Esophagus squamous epithelium (tissue), 5 donors: ENCODE measurements at places on chromosomes 7 and 10.

DNA sequence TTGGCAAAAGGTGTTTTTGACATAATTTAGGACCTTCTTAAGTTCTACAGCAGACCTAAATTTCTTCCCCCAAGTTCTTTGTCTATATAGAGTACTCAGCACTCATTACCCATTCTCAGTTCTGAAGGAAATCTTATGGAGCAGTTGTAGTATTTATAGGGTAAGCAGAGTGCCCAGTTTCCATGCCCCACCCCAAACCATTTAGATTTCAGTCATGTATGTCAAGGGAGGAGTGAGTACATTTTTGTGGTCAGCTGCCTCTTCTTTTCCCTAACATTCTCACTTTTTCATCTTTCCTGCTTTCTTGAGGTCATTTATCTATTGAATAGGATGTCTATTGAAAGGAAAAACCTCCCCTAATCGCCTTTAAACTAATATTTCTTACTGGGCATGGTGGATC is 83.3 kb downstream of the KAT6B start:
- DNase-seq, result no peak

DNA sequence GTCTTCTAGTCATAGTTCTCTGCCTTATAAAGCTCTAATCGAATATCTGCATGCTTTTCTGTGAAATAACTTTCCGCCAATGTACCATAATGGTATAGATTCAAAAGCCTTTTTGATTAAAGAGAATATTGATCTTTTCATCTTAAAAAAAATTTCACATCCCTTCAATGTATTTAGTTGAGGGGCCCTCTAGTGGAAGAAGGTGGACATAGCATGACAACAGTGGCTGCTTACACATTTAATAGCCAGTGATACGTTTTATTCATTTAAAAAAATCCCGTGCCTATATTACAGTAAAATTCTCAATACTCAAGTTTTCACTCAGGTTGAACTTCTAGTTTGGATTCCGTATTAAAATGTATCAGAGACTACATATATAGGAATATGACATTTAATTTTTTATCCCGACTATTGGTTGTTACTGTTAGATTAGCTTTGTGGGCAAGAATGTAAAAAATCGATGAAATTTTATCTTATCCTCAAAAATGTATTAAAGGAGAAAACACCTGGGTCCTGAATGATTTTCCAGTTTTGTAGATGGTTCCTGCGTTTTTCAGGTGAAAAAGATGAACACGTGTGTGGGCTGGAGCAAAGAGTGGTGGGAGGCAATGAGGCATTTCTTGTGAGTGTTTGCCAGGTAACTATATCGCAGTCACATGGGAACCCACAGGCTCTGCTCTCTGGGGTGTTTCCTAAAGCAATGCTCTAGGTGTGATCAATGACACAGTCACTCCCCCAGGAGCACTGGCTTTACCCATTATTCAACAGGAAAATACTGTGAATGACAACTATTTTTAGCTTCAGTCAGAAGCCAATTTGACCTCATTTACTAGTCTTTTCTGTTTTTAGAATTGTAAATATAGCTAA is 24.1 kb upstream of the PNLIP start:
- DNase-seq, result no peak

GRCh38 chr7:89761173-89761572 is 393.1 kb upstream of the STEAP1 start:
- DNase-seq, result no peak

DNA sequence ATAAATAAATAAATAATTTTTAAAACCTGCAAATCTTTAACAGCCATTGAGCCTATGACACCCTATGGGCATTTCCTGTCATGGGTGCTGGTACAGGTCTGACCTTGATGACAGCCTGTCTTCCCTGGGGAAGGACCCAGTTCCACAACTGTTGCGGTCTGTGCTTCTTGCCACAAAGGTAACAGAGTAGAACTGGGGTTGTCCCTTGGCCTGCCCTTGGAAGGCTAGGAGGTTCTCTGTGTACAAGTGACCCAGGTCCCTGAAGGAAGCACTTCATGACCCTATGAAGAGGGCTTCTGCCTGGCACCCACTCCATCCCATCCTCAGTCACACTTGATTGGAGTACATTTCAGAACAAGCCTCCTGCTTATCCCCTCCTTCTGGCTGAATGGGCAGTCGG is 66.9 kb downstream of the OGDH start:
- DNase-seq, result no peak

GRCh38 chr7:114412548-114412947 is 2.1 kb upstream of the FOXP2 start:
- no peak for DNase-seq

DNA sequence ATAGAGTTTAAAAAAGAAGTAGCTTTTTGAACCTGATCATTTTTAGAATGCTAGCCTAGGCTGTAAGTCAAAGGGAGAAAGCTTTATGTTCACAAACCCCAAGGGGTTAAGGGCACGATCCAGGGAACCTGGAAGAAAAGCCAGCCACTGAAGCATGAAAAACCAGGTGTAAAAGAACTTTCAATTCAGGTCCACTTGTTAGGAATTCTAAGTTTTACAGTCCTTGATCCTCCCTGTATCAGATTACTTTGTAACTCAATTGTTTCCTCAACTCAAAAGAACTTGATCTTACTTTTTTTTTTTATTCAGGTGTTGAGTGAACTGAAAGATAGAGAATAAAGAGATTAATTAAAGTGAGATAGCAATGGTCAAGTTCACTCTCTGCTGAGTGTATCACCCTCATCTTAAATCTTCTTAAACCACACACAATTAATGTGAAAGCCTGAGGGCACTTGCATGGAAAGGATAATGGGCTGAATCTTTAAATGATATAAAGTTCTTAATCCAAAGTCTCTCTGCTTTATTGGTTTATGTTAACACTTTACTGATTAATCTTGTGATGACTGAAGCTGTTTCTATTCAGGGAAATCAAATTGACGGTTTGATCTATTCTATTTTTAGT is 672.2 kb upstream of the LRRN3 start:
- no peak for DNase-seq

DNA sequence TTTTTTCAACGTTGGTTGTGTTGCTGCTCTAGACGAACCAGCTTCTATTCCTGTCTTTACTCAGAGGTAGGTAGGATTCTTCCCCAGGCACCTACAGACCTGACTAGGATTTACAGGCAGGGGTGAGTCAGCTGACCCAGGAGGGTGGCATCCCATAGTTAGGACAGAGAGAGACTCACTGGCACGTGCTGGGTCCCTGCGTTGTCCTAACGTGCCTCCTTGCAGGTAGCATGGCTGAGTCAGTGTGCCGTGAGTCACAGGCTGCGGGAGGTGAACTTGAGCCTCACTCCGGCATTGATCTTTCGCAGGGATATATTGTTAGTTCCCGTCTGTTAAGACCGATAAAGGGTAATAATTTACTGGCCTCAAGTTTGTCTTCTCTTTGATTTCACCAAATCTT is 96.5 kb downstream of the PFKFB3 start:
- no peak for DNase-seq

GRCh38 chr10:95454356-95454755 is 106.8 kb downstream of the SORBS1 start:
- DNase-seq, result no peak

GRCh38 chr7:35691827-35692307 is 3.1 kb downstream of the HERPUD2 start:
- DNase-seq, result no peak

GRCh38 chr7:141073173-141073640 is 657 bp upstream of the TMEM178B start:
- no peak for DNase-seq

- no peak for DNase-seq
These were observed 8.5 kb upstream of the IL2RA start for GRCh38 chr10:6070660-6071059.

- no peak for DNase-seq
These were observed 204.1 kb upstream of the NFE2L3 start for GRCh38 chr7:25947669-25948516.

DNA sequence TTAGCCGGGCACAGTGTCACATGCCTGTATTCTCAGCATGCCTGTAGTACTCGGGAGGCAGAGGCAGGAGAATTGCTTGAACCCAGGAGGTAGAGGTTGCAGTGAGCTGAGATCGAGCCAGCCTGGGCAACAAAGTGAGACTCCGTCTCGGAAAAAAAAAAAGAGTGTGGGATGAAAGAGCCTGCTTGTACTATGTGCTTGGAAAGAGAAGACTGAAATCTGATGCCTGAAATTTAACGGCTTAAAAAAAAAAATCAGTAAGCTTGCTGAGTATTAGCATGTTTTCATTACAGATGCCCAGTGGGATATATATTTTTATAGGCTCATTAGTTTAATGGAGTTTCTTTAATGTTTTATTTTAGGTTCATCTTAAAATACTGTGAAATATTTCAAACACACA is 4.2 kb downstream of the NT5C2 start:
- DNase-seq, result no peak
